ENCODE measurements at places on chromosomes 1 and 21. TPM values are rescaled to one million over a fixed set of nuclear protein-coding genes. Genes with fewer than 3 reads are reported as not detected.
A peak's percentile ranks its signal among the peaks of the same experiment; 100 is the strongest.

- H3K4me1 ChIP-seq = peaks cover 13% of the 10 kb centered on the region
- H3K4me3 ChIP-seq = peak overlapping the region; percentile 13
- H3K27ac ChIP-seq = peak overlapping the region; percentile 89
- no peaks in the 10 kb centered on the region for H3K27me3 ChIP-seq
- H3K36me3 ChIP-seq = peaks cover 11% of the 10 kb centered on the region
Observed at GRCh38 chr1:27968692-27969091, 8.9 kb downstream of the XKR8 start.

Gene RNF2
- 17.6 TPM for total RNA-seq

Gene FCGR3B
- not detected for total RNA-seq

Gene MYOG
- not detected for total RNA-seq

Gene FAM131C
- 1.4 TPM for total RNA-seq

Gene C2CD2
- 20.5 TPM for total RNA-seq

Gene KRTAP21-2
- not detected for total RNA-seq
